ENCODE measurements at places on chromosomes 1 and 21. TPM values are rescaled to one million over a fixed set of nuclear protein-coding genes. Genes with fewer than 3 reads are reported as not detected.

TIAM1 gene
- total RNA-seq = 21.6 TPM

GPATCH2 gene
- 24.6 TPM for total RNA-seq

PDZK1IP1 gene
- total RNA-seq = not detected

TLR5 gene
- 0.04 TPM for total RNA-seq

TRIM17 gene
- not detected for total RNA-seq

TSPAN2 gene
- total RNA-seq = 0.42 TPM

NHLH1 gene
- total RNA-seq = 0.11 TPM

KRTAP7-1 gene
- total RNA-seq = not detected

CFAP141 gene
- total RNA-seq = not detected

PPM1J gene
- total RNA-seq = 0.74 TPM

SPRR2B gene
- total RNA-seq = not detected

LINGO4 gene
- not detected for total RNA-seq

USH2A gene
- total RNA-seq = 0.03 TPM

HSD11B1 gene
- total RNA-seq = not detected

ZNF124 gene
- total RNA-seq = 27.8 TPM

KRTAP19-3 gene
- not detected for total RNA-seq

MCOLN2 gene
- 11.4 TPM for total RNA-seq

BCAN gene
- not detected for total RNA-seq

OLIG1 gene
- not detected for total RNA-seq

DIO1 gene
- total RNA-seq = not detected

MSH4 gene
- 0.08 TPM for total RNA-seq

OLIG2 gene
- 3.8 TPM for total RNA-seq

AMY1A gene
- not detected for total RNA-seq

CEPT1 gene
- 14.5 TPM for total RNA-seq

SERPINC1 gene
- total RNA-seq = not detected

FNDC5 gene
- 0.23 TPM for total RNA-seq

TRPM2 gene
- total RNA-seq = 11.1 TPM

SLAMF7 gene
- total RNA-seq = 3.2 TPM

LDLRAD2 gene
- total RNA-seq = not detected

NTNG1 gene
- 4.9 TPM for total RNA-seq
